Non-pigmented ciliary epithelial cell (primary cell): ENCODE measurements at places on chromosomes 5 and 9.

- DNase-seq, result peak; percentile 35
Observed at GRCh38 chr9:86241216-86241615, 18.2 kb downstream of the C9orf153 start.

GRCh38 chr9:85118990-85119755 lies 449.6 kb downstream of the NTRK2 start:
- no peak for DNase-seq

GRCh38 chr5:78660401-78660800 lies 11.8 kb upstream of the LHFPL2 start:
- DNase-seq, result no peak

DNA sequence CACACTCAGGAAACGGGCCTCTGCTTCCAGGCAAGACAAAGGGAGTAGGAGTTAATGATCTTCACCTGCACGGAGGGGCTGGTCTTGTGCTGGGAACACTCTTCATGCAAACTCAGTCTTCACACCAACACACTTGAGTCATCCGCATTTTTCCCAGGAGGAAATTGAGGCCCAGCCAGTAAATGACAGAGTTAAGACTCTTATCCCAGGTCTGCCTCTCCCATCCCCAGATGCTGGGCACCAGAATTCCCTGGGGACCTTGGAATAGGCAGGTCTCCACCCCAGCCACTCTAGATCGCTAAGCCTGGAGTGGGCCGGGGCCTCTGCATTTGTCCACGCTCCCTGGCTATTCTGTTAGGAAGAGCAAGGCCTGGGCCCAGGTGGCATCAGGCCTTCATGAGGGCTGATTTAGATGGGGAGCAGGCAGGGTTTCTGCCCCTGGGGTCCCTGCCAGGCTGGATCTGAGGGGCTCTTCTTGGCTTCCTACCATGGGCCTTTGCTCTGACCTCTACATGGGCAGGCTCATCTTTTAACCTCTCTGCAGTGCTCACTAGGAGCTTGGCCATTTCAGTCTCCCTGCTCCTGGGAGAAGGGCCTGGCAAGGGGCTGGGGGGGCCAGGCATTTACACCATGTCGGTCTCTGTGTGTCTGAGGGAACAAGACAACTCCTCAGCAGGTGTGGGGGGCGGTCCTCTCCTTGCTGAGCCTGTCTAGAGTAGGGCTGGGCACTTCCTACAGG lies 77.3 kb downstream of the AMBP start:
- no peak for DNase-seq

DNA sequence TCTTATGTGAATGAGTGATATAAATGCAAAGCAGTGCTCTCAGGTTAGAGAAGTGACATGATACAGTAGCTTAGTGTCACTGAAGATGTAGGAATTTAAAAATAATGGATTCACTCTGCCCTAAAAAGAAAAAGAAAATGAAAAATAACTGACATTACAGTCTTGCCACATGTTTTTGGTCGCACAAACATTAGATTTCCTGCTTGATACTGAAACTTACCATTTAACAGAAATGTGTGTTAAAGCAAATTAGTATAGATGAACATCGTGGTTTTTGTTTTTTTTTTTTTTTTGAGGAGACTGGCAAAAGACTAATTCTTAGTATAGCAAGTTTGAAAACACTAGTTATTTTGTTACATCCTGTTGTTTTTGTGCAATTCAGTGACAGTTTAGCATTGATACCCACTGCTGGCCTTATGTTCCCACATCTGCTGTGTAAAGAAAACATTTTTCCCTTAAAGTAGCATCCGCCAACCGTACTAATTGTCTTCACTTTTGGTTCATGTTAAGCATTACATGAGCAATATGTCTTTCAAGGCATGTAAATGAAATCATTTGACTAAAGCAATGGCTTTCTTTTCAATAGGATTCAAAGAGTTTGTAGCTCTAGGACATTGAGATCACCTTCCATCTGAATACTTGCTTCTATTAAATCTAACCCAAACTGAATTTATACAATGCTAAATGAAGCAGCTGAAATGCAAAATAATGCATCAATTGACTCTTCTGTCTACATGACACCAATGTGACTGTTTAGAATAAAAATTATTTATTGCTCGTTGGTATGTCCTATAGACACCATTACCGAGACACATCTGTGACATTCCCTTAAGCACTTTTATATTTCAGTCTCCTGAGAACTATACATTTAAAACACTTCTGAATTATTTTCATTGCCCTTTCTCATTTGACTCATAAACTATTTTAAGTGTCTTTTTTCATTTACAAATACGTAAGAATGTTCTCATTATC lies 859.1 kb downstream of the MAT2B start:
- DNase-seq, result no peak

- DNase-seq, result no peak
Observed at GRCh38 chr9:121452085-121452484, 47.6 kb downstream of the GGTA1 start.

DNA sequence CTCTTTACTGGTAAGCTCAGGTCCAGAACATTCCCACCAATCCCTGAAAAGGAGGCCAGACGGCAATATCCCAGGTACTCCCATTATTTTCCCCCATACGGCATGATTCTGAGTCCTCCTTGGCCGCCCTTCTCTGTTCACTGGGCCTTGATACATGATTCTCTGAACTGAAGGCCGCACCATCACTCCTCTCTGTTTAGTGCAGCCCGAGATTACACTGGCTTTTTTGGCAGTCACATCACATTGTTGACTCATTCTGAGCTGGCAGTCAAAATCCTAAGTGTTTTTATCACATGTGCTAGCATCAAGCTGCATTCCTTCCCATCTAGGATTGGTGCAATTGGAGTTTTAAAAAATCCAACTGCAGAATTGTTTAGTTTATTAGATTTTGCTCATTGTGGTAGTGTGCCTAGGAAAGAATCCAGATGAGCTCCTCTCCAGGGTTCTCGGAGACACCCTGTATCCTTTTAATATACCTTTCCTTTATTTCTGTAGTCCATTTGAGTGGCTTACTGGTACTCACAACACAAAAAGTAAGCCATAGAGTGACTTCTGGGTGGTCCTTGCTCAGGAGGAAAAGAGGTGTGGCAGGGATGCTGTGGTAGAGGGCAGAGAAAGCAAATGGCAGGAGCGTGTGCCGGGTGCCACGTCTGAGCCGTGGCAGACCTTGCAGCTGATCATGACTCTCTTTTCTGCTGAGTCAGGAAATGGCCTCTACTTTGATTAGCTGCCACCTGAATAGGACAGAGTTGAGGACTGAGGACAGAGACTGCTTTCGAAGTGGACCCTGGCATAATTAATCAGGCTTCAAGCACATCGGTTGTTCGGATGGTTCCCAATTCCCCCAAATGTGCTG lies 121.1 kb upstream of the IL12B start:
- peak; percentile 84 for DNase-seq

GRCh38 chr9:72476100-72476499 lies 45.3 kb upstream of the TMC1 start:
- DNase-seq, result no peak

GRCh38 chr9:21710548-21711191 lies 91.8 kb upstream of the MTAP start:
- no peak for DNase-seq

DNA sequence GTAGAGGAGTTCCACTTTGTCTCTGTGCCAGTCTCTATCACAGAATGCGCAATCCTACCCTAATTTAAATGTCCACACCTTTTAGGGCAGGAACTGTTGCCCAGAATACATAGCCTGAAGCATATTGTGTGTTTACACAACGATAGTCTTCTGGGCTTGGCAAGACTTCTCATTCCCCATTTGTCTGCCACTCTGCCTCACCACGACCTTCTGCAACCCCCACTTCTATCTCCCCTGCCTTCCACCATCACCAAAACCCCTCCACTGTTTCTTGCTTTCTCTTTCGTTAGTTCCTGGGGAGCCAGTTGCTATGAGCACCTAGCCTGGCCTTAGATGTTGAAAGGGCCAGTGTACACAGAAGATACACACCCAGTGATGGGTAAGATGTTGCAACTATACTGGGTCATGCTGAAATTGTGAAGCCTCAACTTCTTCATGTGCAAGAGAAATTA lies 883 bp upstream of the RNF145 start:
- DNase-seq, result no peak

GRCh38 chr5:139268364-139269202 lies 25.0 kb upstream of the MATR3 start:
- DNase-seq, result no peak

DNA sequence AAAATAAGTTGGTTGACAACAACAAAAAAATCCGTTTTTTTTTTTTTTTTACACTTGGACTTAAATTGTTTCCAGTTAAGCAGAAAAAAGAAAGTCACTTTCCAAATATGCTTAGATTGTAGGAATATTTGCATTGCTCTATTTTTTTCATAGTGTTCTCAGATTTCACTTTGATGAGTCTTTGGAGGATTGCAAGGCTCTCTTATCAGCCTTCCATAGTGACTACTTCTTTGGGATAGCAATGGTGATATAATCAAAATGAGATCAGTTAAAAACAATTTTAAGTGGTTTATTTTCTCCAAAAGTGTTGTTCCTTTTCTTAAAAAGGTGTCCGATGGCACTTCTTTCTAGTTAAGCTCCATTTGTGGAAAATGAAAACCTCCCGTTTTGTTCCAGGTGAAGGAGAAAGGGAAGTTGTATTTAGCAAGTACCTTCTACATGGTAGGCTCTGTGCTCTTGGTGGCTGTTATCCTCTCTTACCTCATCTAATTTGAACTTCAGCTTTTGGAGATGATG lies 3.9 kb downstream of the RASGRF2 start:
- no peak for DNase-seq

GRCh38 chr5:53063176-53063575 lies 46.4 kb downstream of the MOCS2 start:
- no peak for DNase-seq

GRCh38 chr5:65925601-65926275 lies 637 bp upstream of the ERBIN start:
- DNase-seq, result no peak

- no peak for DNase-seq
Observed at GRCh38 chr5:42807722-42808447, 3.8 kb downstream of the SELENOP start.

DNA sequence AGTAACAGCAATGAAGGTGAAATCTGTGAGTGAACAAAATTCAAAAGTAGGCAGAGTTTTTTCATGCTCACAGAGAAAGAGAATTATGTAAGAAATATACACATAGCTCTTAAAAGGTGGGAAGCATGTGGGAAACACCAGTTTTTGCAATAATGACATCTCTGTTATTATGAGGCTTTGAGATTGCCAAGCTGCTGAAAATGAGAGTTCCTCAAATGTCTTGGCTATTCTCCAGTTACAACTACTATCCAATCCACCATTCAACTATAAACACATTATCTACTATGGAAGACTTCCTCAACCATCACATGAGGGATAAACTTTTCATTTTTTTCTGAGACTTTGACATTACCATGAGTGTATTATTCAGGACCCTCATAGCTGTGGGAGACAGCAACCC lies 420.8 kb upstream of the ACTBL2 start:
- no peak for DNase-seq

- peak; percentile 34 for DNase-seq
Observed at GRCh38 chr9:112921549-112921948, 30.9 kb upstream of the SLC46A2 start.

- no peak for DNase-seq
Observed at GRCh38 chr9:14402583-14402982, 88.6 kb upstream of the NFIB start.

DNA sequence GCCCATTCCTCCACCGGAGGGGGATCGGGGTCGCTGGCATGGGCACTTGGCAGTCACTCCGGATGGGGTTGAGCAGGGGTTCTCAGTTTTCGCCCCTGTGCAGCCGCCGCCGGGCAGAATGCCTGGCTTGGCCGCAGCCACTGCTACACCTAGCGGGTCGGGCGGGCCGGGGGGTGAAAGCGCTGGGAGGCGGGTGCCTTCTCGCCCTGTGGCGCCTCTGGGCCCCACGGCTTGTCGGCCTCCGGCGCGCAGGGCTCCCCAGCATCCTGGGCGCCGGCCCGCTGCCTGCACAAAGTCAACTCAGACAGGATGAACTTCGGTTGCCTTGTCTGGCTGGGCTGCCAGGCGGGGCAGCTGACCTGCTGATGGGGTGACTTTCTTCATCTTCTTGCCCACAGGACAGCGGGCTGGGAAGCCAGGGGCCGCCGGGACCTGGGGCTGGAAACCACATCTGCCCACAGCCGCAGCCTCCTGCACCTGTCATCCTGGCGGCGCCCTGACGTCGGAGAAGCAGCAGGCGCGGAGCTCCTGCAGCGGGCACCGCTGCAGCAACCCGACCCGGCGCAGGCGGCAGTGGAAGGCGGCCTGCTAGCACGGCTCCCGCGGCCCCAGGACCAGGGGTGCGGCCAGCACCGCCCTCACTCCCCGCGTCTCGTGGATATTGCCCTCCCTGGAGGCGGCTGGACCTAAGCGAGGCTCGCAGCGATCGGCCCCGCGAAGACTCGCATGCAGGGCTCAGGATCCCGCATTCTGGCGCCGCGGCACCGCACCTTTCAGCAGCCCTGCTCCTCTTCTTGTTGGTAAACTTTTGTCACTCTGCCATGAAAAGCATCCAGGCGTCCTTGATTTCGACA lies 1.3 kb upstream of the ANKRD18A start:
- DNase-seq, result no peak

- DNase-seq, result no peak
Observed at GRCh38 chr5:154197801-154198491, 7.4 kb downstream of the GALNT10 start.

- DNase-seq, result no peak
Observed at GRCh38 chr5:151115272-151115905, 34.6 kb upstream of the TNIP1 start.

DNA sequence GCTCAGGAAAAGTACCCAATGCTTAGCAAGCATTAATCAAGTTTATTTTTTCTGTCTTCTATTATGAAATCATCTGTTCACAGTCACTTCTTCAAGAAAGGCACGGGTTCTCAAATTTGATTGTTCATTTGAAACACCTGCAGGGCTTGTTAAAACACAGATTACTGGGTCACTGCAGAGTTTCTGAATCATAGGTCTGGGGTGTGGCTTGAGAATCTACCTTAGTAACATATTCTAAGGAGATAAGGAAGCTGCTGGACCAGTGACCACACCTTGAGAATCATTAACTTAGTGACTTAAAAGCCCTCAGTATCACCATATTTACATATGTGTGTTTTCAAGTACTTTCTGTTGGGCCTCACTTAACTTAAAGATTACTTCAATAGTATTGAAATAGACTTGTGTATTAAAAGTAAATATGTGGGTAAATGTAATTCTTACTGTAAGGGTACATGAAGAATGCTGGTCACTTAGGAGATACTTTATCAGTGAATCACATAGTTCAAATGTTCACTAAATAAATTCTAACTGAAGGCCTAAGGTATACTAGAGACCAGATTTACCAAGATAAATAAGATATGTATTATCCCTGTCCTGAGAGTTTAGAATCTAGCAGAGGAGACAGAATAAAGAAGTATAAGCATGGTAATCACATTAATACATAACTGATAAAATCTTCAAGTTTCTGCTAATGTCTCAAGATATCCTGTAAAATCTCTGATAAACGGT lies 1342.1 kb upstream of the C9orf72 start:
- no peak for DNase-seq

GRCh38 chr9:82126256-82126655 lies 137.7 kb downstream of the SPATA31D1 start:
- no peak for DNase-seq

DNA sequence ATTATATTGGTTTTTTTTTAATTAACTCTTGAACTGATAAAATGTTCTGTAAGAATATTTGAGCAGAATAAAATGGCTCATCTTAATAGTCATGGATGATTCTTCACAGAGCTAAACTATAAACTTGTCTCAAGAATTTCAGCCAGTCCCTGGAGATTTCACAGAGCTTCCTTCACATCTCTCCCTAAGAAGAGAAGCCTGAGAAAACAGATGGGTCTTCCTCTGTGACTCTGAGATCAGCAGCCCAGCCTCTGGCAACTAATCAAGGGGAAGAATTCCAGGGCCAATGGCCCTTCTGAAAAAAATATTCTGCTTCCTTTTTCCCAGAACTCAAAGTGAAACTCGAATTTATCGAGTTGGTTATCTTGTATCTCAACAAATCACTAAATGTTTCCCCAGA lies 122.2 kb upstream of the ITGA1 start:
- no peak for DNase-seq
